Cardiac septum (tissue), 1 donor: ENCODE measurements at places on chromosomes 1 and 21. TPM values are rescaled to one million over a fixed set of nuclear protein-coding genes. Genes with fewer than 3 reads are reported as not detected.

CGN gene
- total RNA-seq = 0.19 TPM

GRCh38 chr1:75035536-75035935 lies 98.7 kb upstream of the LHX8 start:
- DNase-seq = no peak

EVA1C gene
- 15.4 TPM for total RNA-seq

DCDC2B gene
- not detected for total RNA-seq

- DNase-seq = no peak
These were observed 13.9 kb upstream of the S100A7 start for GRCh38 chr1:153474347-153474746.

DNA sequence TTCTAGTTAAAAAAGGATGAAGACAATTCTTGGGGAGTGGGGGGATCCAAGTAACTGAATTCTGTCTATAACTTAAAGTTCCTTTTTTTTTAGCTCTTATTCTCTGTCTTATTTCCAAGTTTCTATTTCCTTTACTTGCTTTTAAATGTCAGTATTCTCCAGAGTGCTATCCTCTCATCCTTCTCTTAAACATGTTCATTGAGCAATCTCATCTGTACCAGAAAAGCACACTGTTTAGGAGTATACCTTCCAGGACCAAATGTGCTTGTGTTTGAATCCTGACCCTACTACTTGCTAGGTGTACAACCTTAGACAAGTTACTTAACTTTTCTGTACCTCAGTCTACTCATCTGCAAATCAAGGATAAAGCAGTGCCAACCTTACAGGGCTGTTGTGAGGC lies 50.1 kb downstream of the AKT3 start:
- no peak for DNase-seq

DNA sequence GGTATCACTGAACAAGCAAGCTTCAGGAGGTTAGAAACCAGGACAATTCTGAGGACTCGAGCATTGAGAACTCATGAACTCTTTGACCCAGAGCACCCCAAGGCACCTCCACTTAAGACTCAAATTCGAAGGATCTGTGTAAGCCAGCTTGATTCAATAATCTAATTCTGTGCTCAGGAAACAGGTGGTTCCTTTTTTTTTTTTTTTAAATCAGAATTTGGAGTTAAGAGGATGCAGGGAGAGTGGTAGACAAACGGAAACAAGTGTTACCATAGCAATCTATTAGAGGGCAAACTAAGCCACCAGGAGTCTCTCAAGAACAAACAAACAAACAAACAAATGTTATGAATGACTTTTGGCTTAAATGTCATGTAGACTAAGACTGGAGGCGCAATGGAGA lies 53.8 kb upstream of the DPH5 start:
- no peak for DNase-seq

GRCh38 chr1:159163614-159164228 lies 7.7 kb upstream of the CADM3 start:
- DNase-seq = no peak

GRCh38 chr1:72942008-72942407 lies 659.7 kb upstream of the NEGR1 start:
- no peak for DNase-seq

KCNK1 gene
- 10.3 TPM for total RNA-seq
